ENCODE measurements at places on chromosomes 4 and X.

- DNase-seq = no peak
Observed at GRCh38 chr4:47662975-47663374, 174.9 kb downstream of the CORIN start.

DNA sequence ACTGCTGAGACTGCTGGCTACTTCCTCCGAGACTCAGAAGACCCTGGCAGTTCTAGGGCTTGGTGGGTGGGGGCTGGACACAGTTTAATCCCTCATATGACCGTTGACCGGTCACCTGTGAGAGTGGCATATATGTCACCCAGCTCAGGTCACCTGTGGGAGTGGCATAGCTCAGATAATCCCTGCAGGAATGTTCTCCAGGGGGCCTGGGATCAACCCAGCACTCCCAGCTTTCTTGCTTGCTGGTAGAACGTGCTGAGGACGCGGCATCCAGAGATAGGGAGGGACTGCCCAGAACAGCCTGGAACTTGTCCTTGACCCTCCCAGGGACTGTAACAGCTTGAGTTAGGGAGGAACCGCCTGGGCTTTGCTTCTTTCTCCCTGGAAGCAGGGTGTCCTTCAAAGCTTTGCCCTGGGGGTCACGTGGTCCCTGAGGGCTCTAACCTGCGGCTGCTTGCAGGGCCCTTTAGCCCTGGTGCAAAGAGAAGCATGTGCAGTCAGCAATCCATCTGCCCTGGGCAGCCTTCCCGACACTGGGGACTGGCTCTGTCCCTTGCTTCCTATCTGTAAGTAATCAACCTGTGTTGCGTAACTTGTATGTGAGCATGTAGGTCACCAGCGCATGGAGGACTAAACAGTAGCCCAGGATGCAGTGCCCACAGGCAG is 55.3 kb downstream of the ZFYVE28 start:
- DNase-seq = no peak

- DNase-seq = no peak
Observed at GRCh38 chrX:37578045-37578444, 6.6 kb downstream of the LANCL3 start.

GRCh38 chr4:78569306-78569821 is 17.8 kb downstream of the ANXA3 start:
- peak; percentile 85 for DNase-seq

- no peak for DNase-seq
Observed at GRCh38 chr4:185380320-185380719, 15.4 kb downstream of the LRP2BP start.
